ENCODE measurements at places on chromosomes 7 and 10. TPM values are rescaled to one million over a fixed set of nuclear protein-coding genes. Genes with fewer than 3 reads are reported as not detected.

The MMD2 gene
- total RNA-seq, result not detected

The SLC26A3 gene
- total RNA-seq, result not detected

The PIK3AP1 gene
- total RNA-seq, result 11.2 TPM

The NEURL1 gene
- total RNA-seq, result 0.51 TPM

All from mesangial cell (primary cell).